ENCODE measurements at places on chromosomes 5 and 9. TPM values are rescaled to one million over a fixed set of nuclear protein-coding genes. Genes with fewer than 3 reads are reported as not detected.

- DNase-seq = no peak
These were observed 540.8 kb downstream of the BNC2 start for GRCh38 chr9:16329671-16330113.

The IFNA13 gene
- not detected for polyA plus RNA-seq

The TNFSF8 gene
- 27.8 TPM for polyA plus RNA-seq

The IL31RA gene
- 0.89 TPM for polyA plus RNA-seq

The NIM1K gene
- polyA plus RNA-seq = not detected

The SAXO1 gene
- not detected for polyA plus RNA-seq

DNA sequence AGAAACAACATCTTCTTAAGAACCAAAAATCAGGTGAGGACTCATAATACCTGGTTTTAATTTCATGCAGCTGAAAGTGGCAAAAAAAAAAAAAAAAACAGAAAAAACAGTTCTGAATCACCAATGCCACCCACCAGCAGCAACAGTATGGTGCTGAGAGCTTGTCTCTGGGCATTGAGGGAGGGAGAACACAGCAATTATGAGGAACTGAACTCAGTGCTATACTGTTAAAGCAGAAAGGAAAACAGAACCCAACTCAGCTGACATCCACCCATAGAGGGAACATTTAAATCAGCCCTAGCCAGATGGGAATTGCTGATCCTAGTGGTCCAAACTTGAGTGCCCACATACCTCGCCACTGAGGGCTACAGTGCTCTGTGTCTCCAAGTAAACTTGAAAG, 657.9 kb downstream of the ACTL7B start:
- no peak for DNase-seq

GRCh38 chr9:131618071-131618479, 72.8 kb downstream of the PRRT1B start:
- DNase-seq = no peak

- no peak for DNase-seq
These were observed 13.4 kb downstream of the SLIT3 start for GRCh38 chr5:169287529-169287928.

GRCh38 chr5:38060354-38060753, 198.0 kb upstream of the EGFLAM start:
- no peak for DNase-seq

The GRM6 gene
- polyA plus RNA-seq = not detected

- DNase-seq = no peak
These were observed 259.9 kb downstream of the GADD45G start for GRCh38 chr9:89864731-89865130.

DNA sequence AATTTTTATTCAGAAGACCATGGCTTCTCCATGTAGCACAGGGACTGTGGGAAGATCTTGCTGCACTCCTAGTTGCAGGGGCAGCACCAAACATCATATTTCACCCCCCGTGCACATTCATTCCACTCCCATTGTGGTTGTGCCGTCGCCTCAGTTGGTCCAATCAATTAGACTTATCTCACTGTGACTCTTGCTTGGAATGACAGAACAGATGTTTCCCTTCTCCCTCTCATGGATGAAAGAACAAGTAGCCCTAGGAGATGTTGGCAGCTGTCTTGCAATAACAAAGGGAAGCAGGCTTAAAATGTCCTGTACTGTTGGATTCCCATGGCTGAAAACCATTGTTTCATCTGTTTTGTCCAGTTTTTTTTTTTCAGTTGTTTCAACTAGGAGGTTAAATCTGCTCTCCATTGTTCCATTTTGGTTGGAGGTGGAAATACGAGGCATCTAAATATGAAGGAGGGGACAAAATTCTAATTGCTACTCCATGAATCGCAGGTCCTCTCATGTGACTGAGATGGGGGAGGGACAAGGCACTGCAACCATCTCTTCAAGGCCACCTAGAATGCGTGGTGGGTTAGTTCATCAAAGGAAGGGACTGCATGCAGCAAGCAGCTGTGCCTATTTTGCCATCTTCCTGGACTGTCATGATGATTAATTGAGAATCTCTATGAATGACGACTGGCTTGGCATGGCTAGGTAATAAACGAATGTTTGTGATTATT, 214.4 kb downstream of the NSG2 start:
- no peak for DNase-seq

The IFNK gene
- not detected for polyA plus RNA-seq

The TEX48 gene
- polyA plus RNA-seq = not detected

- no peak for DNase-seq
These were observed 34.5 kb upstream of the TCF7 start for GRCh38 chr5:134079748-134080581.

DNA sequence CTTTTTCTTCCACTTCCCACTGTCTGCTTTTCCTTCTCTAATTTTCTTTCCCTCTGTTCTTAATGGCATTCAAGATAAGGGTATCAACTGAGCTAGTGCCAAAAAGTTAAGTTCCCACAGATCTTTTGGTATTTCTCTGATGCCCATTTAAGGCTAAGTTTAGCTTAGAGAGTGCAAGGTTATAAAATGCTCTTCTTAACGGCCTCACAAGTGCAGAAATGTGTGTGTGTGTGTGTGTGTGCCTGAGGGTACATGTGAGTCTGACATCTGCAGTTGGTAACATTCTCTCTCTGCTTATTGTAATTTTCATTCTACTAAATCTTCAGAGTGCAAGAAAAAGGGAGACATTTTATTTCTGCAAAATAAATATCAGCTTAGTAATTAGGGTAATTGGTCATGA, 24.2 kb downstream of the FBN2 start:
- DNase-seq = no peak

DNA sequence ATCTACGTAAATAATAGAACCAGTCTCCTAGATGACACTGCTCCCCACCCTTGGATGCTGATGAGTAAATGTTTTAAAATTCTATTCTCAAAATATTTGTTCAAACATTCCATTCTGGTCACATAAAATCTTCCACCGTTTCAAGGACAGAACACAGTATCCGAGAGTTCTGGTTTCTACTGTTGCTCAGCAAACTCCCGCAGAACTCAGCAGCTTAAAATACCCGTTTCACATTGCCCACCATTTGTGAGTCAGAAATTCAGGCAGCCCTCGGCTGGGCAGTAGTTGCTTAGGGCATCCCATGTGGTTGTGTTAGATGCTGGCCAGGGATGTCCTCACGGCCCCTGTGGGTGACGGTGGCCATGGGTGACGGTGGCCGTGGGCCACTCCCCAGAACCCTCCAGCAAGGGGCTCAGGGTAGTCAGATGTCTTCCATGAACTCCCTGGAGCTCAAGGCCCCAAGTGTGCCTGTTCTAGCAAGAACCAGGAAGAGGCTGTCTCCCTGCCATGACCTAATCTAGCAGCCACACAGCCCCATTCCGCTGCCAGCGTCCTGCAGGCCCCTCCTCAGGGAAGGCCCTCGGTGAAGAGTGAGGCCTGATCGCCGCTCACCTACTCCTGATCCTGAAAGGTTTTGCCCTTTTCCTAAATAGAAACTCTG, 17.4 kb downstream of the MGAT1 start:
- no peak for DNase-seq

The STKLD1 gene
- not detected for polyA plus RNA-seq

DNA sequence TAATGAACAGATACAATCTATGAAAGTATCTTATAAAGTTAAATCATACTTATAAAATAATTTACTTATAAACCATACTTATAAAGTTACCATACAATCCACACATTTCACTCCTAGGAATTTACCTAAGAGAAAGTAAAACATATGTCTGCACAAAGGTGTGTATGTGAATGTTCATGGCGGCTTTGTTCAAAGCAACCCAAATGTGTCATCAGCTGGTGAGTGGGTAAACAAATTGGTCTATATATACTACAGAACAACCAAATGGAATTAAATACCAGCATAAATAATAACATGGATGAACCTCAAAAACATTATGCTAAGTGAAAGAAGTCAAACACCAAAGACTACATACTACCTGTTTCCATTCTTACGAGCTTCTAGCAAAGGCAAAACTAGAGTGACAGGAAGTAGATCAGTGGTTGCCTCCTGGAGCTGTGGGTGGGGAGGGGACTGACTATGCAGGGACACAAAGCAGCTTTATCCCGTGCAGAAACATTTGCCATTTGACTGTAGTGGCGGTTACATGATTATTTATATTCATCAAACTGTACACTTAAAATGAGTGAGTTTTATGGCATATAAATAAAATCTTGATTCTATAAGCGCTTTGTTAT, 10.6 kb downstream of the TRAF1 start:
- DNase-seq = no peak

The C5orf46 gene
- not detected for polyA plus RNA-seq

The FOXI1 gene
- not detected for polyA plus RNA-seq

- no peak for DNase-seq
These were observed 687.4 kb downstream of the PRR16 start for GRCh38 chr5:121151534-121151933.

- no peak for DNase-seq
These were observed 13.2 kb upstream of the CLPTM1L start for GRCh38 chr5:1357946-1358725.

DNA sequence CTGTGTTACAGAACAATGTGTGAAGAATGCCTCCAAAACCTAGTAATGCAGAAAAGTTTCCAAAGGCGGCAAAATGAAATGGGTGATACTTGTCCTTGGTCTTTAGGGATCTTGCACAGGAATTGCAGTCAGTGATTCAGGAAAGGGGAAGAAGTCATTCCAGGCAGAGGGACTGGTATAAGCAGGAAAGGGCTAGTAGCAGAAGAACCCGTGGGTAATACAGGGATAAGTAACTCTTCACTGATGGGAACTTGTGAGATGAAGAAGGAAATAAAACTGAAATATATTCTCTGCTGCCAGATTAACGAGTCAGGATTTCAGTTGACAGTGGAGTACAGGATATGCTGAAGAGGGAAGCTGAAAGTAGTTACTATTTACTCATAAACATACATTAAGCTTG, 1.2 kb downstream of the SRFBP1 start:
- DNase-seq = no peak

The LCN9 gene
- polyA plus RNA-seq = not detected

GRCh38 chr9:130539420-130540223, 39.8 kb upstream of the FUBP3 start:
- no peak for DNase-seq

- no peak for DNase-seq
These were observed 151.8 kb upstream of the ADRA1B start for GRCh38 chr5:159764283-159765134.

DNA sequence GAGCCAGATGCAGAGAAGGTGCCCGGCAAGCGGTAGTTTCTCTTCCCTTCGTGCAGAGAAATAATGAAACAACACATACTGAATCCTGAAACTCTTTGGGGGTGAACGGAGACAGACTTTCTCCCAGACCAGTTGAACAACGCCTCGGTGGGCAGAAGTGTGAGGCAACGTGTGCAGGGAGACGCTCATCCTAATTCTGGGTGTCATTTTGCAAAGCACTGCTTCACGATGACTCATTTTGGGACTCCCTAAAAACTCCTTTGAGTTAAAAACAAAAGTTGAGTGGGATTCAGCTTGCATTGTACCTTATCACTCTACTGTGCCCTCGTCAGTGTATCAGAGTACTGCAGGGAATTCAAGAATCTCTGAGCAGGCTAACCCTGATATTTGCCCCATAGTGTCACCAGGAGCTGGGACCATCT, 3.5 kb upstream of the NEK6 start:
- no peak for DNase-seq

DNA sequence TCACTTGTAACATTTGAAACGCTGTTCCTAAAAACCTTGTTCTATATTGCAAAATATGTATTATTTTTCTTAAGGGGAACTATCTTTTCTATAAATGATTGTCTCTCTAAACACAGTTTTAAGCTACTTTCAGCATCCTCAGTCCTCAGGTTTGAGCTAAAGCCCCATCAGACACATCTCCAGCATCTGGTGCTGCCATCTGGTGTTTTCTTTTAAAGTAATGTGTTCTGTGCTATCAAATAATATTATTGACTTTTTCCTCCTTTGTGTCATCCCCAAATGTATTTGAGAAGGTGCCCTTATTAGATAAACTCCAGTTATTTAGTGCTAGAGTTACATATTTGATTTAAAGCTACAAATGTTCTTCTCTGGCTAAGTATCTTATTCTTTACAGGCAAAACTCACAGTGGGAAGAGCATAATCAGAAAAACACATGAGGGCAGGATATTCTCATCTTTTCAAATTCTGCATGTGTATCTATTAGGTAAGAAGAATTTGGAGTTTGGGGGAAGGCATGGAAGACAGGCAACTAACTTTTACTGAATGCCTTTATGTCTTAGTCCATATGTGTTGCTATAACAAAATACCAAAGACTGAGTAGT, 27.5 kb downstream of the ZNF474 start:
- DNase-seq = no peak

DNA sequence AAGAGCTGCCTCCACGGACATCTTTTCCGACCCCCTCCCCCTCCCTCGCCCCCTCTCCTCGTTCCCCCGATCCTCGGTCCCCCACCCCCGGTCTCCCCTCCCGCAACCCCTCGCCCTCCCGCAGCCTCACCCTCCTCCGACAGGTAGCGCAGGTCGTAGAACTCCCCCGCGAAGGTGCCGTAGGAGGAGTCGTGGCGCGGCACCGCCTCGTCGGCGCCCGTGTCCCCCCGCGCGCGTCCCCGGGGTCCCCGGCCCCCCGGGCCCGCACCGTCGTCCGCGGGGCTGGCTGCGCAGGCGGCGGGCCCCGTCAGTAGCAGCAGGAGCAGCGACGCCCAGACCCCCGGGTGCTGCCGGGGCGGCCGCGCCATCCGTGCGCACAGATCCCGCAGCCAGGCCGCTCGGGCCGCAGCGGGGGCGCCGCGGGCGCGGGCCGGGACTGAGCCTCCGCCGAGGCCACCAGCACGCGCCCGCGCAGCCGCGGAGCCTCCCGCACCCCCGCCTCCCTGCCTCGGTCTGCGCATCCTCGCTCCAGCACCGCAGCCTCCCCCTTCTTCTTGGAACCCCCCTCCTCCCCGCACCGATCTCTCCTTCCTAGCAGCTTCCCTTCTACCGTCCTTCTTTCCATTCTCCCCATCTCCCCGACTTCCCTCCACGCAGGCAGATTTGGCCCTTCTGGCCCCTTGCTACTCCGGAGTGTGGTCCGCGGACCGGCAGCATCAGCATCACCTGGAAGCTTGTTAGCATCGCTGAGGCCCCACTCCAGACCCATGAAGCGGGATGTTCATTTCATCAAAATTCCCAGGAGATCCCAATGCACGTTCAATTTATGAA, at the start of gene FRRS1L:
TSS of gene FRRS1L (minus strand) at position 479 of the 831 bp plus-strand sequence. CDS start at position 368, 111 bp downstream.
- no peak for DNase-seq

DNA sequence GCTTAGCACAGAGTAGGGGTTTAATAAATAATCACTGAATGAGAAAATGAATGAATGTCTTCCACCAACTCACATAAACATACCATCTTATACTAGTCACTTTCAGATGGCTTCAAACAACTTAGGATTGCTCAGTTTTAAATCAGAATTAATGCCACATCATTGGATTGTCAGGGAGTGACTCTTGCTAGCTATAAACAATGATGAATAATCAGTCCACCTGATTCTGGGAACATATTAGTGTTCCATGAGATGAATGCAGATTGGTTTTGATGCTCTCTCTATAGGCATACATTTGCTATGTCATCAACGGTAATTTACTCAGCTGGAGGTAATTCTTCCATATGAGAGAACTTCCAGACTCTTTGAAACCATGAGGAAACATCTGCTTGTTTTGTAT, 97.4 kb downstream of the CDH9 start:
- no peak for DNase-seq

The FAM221B gene
- 0.05 TPM for polyA plus RNA-seq

DNA sequence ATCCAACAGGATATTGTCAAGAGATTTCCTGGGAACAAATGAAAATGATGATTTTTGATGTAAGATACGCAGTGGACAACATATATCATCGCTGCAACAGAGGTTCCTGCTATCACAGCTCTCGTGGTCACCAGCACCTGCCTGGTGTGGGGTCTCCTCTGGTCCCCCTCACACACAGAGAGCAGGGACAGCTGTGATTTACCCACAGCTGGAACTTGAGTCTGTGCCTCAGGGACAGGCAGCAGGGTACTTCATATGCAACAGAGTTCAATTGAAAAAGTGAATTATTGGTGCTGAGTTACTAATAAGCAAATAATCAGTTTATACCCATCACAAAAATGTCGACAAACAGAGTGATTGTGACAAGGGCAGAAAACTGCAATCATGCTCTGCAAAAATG, 93.4 kb downstream of the LMX1B start:
- DNase-seq = no peak

All from CD14-positive monocyte (primary cell).